ENCODE measurements at places on chromosomes 1 and 21.
A peak's percentile ranks its signal among the peaks of the same experiment; 100 is the strongest.

- no peak for DNase-seq
These were observed 622 bp upstream of the APOA2 start for GRCh38 chr1:161223805-161224694.

DNA sequence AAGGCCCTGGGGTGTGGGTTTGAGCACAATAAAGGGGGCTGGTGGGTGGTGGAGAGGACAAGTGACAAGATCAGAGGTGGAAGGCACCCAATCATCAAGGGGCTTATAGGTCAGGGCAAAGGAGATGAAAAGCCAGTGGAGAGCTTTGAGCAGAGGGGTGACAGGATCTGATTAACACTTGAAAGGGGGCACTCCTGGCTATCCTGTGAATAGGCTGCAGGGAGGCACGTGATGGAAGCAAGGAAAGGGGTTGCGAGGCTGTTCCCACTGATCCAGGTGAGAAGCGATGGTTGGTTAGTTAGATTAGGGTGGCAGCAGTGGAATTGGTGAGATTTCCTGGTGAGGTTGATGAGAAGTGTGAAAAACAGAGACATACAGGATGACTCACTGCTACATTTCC, 80.6 kb downstream of the WLS start:
- DNase-seq: no peak

- no peak for DNase-seq
These were observed 84.5 kb upstream of the OLIG2 start for GRCh38 chr21:32941263-32941662.

DNA sequence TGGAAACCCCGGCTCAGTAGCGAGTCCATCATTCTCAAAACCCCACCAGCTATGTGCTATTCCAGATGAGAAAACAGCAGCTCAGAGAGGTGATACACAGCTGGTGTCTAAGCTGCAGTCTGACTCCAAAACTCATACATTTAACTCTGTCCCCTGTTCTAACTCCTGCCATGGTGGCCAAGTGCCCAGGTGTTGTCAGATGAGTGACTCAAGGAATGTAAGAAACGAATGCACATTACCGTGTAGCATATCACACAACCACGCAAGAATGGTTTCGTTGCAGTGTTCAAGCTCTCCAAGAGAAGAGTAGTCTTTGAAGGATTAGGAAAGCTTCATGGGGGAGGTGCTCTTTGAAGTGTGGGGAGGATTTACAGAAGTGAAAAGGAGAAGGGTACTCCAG, 4.7 kb upstream of the XKR8 start:
- no peak for DNase-seq

GRCh38 chr1:152811050-152811449, 721 bp upstream of the LCE1B start:
- no peak for DNase-seq

GRCh38 chr1:244052016-244052727, 1.1 kb downstream of the ZBTB18 start:
- no peak for DNase-seq

DNA sequence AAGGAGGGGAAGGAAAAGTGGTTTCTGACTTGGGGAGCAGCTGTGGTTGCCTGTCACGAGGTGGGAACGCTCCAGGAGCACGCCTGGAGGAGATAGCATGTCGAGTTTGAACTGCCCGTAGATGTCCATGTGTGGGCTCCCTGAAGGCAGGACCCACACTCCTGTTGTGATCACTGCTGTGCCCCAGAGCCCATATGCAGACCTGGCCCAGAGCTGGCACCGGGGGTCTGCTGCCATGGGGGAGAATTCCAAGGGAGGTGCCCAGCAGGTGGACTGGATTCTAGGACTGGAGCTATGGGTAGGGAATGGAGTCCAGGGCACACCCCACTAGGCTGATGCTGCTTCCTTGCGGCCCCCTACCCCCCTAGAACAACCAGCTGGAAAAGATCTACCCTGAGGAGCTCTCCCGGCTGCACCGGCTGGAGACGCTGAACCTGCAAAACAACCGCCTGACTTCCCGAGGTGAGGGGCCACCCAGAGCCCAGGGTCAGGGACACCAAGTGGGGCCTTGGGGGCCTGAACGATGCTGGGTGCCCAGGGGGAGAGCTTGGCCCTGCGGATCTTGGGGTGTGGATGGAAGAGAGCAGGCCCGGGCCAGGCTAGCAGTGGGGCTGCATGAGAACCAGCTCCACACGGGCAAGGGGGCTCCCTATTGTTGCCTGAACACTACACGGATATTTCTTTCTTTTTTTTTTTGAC, 9.3 kb downstream of the PODN start:
- DNase-seq: no peak

DNA sequence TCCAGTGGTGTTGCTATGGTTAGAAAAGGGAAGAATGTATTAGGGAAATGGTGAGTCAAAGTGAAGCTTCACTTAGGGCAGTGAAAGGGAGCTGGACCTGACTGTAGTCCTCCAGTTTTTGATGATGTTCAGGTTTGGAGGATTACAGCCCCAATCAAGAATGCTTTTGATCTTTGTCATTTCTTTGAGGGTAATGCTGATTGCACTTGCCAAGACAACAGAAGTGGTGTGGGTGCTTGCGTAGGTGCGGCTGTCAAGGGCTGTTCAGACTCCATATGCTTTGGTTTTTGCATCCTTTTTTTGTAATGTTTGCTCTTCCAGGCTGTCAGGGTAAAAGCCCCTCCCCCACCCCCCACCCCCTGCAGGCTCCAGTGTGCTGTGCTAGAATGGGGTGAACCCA, 38.9 kb downstream of the HHAT start:
- DNase-seq: no peak

DNA sequence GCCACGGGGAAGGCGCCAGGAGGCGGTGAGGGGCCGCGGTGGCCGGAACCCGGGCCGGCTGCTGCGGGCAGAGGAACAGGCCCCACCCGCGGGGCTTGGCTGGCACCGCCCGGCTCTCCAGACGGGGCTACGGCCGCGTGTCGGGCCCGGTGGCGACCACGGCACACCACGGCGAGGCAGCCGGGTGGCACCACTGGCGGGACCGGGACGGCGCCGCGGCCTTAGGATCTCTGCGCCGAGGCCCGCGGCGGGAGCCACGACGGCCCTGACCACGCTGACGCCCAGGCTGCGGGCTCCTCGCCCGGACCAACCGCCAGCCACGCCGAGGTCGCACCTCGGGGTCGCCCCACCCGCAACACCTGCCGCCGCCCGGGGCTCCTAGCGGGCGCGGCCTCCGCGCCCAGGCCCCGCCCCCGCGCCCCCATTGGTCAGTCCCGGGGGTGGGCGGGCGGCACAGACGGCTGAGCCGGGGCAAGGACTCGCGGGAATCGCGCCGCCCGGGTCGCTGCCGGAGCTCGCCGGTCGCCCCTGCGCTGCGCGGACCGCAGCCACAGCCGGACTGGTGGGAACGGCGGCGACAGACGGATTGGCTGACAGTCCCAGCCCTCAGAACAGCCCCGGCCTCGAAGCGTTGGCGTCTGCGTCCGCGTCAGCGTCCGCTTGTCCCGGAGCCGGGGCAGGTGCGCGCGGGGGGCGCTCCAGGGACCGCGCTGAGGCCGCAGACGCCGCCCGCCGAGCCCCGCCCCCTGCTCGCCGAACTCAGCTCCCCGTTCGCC, at the start of gene BMP8A:
Gene BMP8A (plus strand): TSS at position 491 of the 776 bp plus-strand sequence. CDS start 356 bp downstream, outside the sequence.
- DNase-seq: no peak

- peak; percentile 20 for DNase-seq
These were observed 45.0 kb upstream of the KIRREL1 start for GRCh38 chr1:157948312-157949073.

- no peak for DNase-seq
These were observed 114.9 kb downstream of the SLC35F3 start for GRCh38 chr1:234019387-234019786.

GRCh38 chr1:28437264-28437923, 67.9 kb downstream of the PHACTR4 start:
- peak; percentile 81 for DNase-seq

DNA sequence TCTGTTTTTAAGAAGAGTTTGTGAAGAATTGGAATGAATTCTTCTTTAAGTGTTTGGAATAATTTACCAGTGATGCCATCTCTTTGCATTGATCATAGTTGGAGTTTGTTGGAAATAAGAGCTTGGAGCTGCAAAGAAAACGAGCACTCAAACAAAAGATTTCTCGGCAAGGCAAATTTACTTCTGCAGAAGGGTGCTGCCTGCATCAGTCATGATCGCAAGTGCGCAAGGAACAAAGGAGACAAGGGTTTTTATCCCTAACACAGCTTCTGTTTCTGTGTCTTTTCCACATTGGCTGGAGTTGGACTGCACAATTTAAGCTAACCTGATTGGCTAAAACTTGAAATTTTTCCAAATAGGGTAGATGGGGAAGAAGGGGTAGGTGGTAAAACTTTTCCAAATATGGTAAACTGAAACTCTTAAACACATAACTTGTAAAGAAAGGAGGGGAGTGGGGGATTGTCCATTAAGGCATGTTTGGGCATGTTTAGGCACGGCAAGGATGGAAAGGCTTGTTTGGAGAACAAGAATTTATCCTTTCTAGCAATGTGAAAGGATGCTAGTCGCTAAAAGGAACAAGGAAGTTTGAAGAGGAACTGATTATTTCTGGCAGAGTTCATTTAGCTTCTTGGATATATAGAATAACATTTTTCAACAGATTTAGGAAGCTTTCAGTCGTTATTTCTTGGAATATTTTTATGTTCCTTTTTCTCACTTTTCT, 3.5 kb upstream of the AADACL4 start:
- no peak for DNase-seq

- no peak for DNase-seq
These were observed 2.8 kb downstream of the DIRAS3 start for GRCh38 chr1:68047659-68048026.

DNA sequence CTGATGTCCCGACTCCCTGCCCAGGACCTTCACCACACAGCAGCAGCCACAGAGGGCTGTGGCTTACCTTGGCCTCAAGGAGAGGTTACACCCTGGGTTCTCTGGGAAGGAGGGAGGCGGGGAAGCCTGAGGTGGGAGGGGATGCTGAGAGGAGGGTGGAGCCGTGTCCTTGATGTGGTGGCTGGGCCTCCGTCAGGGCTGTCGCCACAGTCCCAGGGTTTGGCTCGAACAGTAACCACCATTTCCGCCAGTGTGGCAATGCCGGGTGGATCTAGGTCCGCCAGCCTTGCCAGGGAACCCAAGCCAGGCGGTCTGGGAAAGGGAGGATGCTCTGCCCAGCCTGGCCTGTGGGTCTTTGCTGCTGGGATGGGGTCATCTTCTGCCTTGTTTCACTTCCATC, 18.4 kb upstream of the CDCA8 start:
- DNase-seq: no peak
